ENCODE measurements at places on chromosomes 1 and 21.

- DNase-seq: no peak
Observed at GRCh38 chr1:21621761-21622436, 47.3 kb downstream of the RAP1GAP start.

DNA sequence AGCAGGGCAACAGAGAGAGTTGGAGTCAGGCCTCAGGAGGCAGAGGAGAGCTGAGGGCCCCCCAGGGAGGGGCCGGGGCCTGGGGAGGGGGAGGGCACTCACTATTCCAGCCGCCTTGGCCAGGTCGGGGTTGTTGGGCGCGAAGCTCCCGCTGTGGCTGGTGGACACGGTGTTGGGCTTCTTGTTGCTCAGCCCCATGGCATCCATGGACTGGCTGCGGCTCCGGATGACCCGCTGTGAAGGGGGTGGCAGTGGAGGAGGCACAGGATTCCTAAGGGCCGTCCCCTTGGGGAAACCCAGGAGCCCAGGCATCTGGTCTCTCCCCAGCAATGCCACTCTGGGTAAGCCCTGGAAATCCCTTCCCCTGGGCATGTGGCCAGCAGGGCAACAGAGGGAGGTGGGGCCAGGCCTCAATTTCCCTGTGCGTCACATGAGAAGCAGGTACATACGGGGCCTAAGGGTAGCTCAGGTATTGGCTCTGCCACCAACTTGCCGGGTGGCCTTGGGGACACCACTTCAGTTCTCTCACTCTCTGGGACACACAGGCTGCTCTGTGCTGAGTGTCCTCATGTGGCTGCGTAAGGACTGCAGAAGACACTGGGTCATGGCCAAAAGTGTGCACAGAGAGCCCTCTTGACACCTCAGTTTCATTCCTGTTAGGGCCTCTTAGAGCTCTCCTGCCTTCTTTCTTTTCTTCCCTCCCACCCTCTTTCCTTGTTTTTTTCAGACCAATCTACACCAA lies 63.0 kb downstream of the RAP1GAP start:
- no peak for DNase-seq

- no peak for DNase-seq
Observed at GRCh38 chr1:36776948-36777831, 257.1 kb downstream of the GRIK3 start.

- DNase-seq: no peak
Observed at GRCh38 chr1:167443757-167444156, 74.6 kb downstream of the CD247 start.

DNA sequence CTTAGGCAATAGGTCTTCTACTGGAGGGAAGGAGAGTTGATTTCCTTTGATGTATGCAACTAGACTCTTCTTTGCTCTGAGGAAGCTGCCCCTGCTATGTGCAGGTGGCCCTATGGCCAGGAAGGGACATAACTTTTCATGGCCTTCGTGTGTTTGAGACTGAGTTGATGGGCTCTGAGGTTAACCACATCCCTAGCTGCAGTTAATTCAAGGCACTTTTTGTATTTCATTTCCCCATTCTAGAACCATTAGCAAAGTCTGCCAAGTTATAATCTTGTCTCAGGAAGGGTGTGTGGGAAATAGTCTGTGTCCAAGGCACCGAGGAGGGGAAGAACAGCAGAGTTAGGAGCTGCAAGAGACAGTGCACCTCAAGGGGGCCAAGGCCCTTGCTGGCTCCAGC lies 2.5 kb downstream of the FCRL4 start:
- no peak for DNase-seq

DNA sequence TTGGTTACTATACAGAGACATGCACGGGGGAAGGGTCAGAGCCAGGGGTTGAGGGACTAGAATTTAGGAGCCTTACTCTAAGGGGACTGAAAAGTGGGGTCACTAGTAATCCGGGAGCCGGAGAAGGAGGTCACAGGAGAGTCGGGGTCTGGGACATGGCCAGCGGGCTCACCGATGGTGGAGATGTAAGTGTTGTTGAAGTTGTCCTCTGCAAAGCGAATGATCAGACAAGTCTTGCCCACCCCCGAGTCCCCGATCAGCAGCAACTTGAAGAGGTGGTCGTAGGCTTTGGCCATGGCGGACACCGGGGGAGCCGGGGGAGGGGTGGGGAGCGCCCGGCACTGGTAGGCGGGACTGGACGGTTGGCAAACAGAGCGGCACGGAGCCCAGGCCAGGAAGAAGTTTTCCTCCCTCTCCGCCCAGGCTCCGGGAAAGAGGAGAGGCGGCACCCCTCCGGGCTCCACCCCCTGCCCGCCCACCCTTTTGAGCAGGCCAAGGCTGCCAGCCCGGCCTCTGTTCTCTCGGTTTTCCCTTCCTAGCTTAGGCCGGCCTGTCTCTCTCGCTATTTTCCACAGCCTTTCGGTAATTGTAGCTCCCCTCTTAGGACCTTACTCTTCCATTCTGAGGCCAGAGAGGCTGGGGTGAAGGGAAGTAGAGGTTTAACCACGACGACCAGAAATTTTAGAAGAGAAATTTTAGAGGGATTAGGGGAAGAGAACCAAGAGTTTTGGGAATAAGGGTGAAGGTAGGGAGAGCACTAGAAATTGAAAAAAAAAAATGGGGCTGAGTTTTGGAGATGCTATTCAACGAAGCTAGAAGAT lies at the start of gene RAB13:
Gene RAB13 (minus strand): TSS at position 399 of the 821 bp plus-strand sequence. CDS start 103 bp downstream, at position 296.
- DNase-seq: peak; percentile 61

DNA sequence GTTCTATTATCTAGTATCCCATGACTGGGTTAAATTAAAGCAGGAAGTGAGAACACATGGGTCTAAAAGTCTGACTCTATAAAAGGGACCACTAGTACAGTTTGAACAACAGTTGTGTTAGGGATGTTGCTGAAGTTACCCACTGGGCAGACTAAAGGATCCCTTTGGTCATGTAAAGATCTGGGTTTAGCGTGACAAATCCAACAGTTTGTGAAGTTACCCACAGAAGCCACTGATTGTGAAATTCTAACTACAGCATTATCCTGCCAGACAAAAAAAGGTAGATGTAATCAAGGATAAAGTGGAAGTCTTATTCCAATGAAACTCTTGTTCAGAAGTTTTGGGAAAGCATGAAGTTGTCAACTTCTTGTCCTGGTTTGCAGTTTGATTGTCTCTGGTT lies 5.7 kb downstream of the QSOX1 start:
- DNase-seq: no peak

GRCh38 chr1:1317420-1317819 lies 7.0 kb downstream of the INTS11 start:
- DNase-seq: no peak

GRCh38 chr1:58345215-58346035 lies 201.1 kb downstream of the OMA1 start:
- no peak for DNase-seq

- no peak for DNase-seq
Observed at GRCh38 chr21:45588871-45589491, 46.7 kb upstream of the SLC19A1 start.

GRCh38 chr1:3702528-3702927 lies 49.7 kb upstream of the CCDC27 start:
- no peak for DNase-seq

GRCh38 chr1:21886486-21887215 lies 50.5 kb downstream of the HSPG2 start:
- no peak for DNase-seq

- no peak for DNase-seq
Observed at GRCh38 chr1:48105165-48105564, 108.0 kb upstream of the TRABD2B start.

- DNase-seq: no peak
Observed at GRCh38 chr1:235720544-235720943, 71.0 kb upstream of the GNG4 start.

DNA sequence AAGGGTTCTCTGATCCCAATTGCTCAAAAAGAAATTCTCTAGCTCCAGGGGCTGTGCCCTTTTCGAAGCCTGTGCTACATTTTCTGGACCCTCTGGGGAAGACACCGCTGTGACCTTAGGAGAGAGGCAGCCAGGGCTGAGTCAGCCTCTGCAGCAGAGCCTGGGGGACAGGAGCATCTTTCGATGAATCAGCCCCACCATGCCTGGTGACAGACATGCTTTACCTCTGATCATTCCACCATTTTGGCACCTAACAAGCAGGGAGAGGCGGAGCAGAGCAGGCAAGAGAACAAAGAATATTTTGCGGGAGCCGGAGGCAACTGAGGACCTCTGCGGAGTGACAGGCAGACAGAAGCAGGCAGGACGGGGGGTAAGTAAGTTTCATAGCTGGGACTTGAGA lies 84.9 kb downstream of the VWA5B1 start:
- DNase-seq: no peak

DNA sequence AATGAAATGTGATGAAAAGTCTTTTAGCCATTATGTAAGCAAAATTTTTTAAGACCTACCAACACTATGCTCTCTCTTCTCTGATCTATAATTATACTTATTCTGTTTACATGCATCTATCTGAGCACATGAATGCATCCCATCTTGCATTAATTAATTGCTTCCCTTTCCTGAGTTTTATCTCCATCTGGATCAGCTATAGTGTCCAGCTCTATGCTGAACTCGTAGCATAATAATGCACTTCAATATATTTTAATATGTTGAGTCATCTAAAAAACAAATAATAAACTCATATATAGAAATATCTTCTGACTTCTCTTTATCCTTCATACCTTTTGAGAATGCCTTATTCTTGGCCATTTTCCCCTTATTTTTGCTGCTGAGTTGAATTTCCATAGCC lies 1097.8 kb downstream of the TTLL7 start:
- DNase-seq: no peak

GRCh38 chr1:182842265-182842664 lies 3.1 kb downstream of the DHX9 start:
- DNase-seq: no peak

- no peak for DNase-seq
Observed at GRCh38 chr1:247884797-247885413, 10.5 kb upstream of the OR2W3 start.

DNA sequence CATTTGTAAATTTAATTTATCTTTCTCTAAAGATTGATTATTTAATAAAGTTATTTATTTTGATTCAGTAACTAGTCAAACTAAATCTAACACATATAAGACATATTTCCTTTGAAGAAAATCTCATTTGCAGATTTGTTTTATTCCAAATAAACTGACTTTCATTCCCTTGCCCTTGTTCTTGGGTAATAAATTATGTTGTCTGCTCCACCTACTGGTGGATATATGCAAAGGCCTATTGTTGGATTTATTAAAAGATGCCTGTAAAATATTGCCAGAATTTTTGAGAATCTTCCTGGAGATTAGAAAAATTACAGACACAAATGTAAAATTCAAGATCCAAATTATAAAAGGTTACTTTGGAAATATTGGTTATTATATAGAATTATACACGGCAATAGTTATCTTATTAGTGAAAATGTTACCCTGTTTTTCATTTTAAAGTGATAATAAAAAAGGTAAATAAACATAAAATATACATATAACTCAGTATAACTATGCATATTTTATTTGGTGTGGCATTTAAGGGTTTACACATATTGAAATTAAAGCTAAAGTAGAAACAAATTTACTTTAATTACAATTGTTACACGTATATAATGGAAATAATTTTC lies 116.1 kb downstream of the SPATA17 start:
- no peak for DNase-seq

GRCh38 chr21:36964398-36964797 lies 2.1 kb downstream of the HLCS start:
- no peak for DNase-seq

DNA sequence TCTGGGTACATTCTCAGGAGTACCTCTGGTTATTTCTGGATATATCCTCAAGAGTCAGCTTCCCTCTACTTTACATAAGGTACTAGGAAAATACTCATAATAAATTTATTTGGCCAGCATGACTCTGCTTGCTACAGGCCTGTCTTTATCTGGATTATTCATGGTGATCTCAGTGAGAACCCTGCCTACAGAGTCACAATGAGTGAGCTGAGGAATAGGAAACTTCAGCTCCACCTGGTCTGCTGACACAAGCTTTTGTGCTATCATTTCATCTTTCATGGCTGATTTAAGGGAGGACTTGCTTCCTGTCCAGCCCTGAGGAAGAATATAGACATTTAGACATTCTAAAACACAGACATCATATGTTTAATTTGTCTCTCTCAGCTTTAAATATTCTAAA lies 19.5 kb upstream of the SUCO start:
- no peak for DNase-seq

GRCh38 chr1:205582471-205583291 lies 49.1 kb downstream of the ELK4 start:
- DNase-seq: no peak

DNA sequence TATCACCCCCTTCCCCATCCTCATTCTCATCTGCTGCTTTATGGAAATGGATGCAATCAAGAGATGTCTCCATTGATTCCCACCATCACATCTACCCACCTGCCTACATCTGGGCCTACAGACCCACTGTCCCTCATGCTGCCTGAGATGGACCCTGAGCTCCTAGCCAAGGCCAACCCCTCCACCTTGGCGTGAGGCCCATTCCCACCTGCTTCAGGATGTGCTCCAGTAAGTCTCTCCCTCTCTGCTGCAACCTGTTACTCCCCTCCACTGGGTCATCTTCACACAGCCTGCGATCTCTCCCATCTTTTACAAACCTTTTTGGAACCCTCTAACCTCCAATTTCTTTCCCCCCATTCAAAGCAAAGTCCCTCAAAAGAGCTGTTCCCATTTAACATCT lies 4.5 kb upstream of the GALE start:
- DNase-seq: no peak

GRCh38 chr1:18262726-18263125 lies 155.1 kb downstream of the IGSF21 start:
- no peak for DNase-seq

GRCh38 chr1:41365772-41366454 lies 4.7 kb downstream of the FOXO6 start:
- DNase-seq: no peak

GRCh38 chr1:219209578-219209977 lies 35.9 kb downstream of the LYPLAL1 start:
- no peak for DNase-seq

DNA sequence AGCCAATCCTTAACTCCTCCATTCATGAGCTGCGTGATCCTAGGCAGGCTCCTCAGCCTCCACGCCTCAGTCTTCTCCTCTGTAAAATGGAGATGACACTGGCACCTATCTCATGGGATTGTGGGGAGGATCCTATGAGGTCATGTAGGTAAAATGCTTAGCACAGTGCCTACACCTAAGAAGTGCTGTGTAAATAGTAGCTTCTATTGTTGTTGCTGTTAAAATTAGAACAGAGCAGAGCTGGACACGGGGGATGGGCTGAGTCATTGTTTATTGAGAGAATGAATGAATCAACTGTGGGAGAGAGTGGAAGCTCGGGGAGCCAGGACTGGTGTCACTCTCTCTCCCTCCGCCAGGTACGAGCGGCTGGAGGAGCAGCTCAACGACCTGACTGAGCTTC lies 43.0 kb downstream of the TMCC2 start:
- DNase-seq: no peak
